ENCODE measurements at places on chromosomes 2 and 18. TPM values are rescaled to one million over a fixed set of nuclear protein-coding genes. Genes with fewer than 3 reads are reported as not detected.
A peak's percentile ranks its signal among the peaks of the same experiment; 100 is the strongest.

GRCh38 chr2:200975672-200976071 is 12.2 kb upstream of the ORC2 start:
- no peak for DNase-seq

DNA sequence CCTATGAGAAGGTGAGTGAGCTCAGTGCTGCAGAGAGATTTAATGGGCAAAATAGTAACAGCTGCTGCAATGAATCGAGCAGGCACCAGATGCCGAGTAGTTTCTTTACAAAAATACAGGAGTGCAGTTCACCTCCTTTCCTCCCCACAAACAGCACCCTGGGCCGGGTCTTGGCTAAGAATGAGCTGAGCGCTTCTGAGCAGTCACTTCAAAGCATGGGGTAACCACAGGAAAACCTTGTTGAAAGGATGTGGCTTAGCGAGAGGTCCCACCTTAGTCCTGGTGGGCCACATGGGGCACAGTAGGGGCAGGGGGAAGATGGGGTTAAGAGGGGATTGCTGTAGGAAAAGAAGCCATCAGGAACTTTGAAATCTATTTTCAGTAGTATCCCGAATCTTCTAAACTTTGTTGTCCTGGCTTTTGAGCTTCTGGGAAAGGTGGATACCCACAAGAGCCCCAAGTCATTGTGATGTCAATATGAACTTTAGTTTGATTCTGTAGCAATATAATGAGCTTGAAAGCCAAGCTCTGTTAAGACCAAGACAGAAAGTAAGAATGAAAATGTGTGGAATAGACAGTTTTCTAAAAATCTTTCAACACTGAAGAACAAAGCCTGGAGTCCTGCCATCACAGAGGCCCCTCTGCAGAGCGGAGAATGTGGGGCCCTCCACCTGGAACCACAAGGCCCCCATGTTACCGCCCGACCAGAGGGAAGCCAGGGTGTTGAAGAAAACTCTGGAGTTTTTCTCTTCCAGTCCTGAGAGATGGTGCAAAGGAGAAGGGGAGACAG is 101.0 kb upstream of the ZNF236 start:
- peak; percentile 77 for DNase-seq

DNA sequence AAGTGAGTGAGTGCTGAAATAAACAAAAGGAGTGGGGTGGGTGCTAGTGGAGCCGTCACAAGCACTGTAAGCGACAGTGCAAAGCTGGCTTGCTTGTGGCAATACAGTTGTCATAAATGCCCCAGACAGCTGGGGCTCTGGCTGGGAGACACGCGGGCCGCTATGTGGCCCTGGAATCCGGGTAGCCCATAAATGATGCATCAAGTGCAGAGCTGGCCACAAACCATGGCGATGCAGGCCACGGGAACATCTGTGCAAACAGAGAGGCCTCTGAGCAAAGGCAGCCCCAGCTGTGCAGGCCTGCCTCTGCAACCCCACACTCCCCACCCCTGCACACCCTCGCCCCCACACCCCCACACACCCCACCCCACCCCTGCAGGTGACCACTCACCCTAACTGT is 349.2 kb upstream of the ID2 start:
- no peak for DNase-seq

- DNase-seq, result peak; percentile 83
Measured at GRCh38 chr2:23497063-23497462, 112.1 kb downstream of the KLHL29 start.

- no peak for DNase-seq
Measured at GRCh38 chr2:226836548-226836885, 663 bp downstream of the RHBDD1 start.

GRCh38 chr2:23377771-23378170 is 7.2 kb upstream of the KLHL29 start:
- DNase-seq, result no peak

DNA sequence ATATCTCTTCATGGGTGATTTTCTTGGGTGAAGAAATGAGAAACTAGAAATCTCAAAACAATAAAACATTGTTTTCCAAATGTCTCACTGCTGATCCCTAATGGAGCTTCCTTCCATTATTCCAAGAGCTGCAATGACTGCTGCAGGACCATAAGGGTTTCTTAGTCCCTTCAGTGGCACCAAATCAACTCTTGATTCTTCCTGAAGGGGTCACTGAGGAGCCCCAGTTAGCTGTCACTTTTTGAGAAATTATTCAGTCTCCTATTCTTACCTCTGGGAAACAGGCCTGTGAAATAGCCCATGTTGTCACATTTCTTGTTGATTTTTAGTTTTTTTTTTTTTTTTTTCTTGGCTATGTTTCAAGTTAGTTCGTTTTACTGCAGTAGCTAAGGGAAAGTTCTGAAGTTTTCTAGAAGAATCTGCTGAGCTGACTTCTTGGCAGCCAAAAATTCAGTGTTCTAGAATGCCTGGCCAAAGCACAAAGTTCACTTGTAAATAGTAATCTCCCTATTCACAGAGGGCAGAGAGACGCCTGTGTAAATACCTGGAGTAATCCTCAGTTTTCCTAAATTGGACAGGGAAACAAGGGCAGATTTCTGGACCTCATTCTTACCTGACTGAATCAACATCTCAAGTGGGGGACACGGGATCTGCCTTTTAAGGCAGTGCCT is 480.0 kb downstream of the RIT2 start:
- no peak for DNase-seq

DNA sequence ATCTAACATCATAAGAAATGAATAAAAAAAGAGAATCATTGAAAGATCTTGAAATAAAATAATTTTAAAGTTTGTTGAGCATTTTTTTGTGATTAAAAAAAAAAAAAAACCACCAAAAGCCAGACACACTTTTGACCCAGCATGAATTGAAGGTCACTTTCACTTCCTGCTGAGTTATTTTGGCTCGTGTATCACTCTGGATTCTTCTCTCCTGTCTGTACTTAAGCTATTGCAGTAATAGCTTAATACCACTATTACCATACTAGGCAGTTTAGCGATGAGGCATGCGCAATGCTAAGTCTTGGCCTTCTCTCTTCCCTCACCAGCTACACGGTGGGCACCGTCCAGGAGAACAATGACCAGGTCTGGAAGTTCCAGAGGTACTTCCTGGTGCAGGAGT is 54.5 kb upstream of the SPP2 start:
- DNase-seq, result no peak

DNA sequence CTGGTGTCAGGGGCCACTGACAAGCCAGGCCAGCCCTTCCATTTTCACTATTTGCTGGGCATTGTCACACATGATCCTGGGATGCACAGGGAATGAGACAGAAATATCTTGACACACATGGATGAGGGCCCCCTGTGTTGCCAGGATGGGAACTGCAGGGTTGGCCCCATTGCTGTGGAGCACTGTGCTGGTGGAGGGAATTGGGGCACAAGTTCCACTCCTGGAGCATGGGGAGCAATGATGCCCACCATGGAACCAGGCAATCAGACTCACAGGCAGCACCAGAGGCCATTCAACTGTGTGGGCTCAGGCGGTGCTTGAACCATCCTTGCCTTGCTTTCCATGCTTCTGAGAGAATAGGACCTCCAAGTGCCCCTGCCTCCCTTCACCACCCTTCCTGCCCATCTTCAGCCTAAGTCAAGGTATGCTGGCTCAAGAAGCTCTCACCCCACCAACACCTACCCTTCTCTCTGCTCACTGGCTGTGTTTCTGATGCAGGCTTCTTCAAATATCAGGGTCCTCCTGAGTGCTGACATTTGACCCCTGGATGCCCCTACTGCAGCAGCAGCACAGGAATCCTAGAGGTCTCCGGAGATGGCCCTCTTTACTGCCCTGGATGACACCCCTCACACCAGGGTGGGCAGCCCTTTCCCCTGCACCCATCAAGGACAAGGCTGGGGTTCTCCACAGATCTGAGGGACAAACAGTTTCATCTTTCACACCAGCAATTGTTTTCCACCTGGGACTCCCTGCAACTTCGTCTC is 11.0 kb downstream of the ADRA2B start:
- peak; percentile 1 for DNase-seq

- no peak for DNase-seq
Measured at GRCh38 chr2:199433204-199433832, 24.4 kb downstream of the SATB2 start.

DNA sequence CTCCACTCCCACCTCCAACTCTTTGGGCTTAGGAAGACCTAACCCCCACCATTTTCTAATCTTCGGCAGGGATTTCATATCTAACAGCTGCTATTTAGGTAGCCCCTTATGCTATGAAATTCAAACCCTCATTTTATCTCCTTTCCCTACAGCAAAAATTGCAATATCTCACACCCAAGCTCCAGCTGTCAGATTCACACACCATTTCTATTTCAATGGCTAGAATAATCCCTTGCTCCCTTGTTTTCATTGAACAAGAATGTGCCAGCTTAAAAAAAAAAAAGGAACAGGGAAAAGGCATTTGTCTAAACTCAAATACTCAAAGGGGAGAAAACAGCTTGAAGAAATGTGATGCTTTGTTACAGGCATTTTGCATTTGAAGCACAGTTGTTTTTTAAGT is 850.6 kb upstream of the ACVR2A start:
- no peak for DNase-seq

GRCh38 chr2:226702376-226702775 is 97.2 kb downstream of the IRS1 start:
- DNase-seq, result no peak

GRCh38 chr2:134362152-134362668 is 108.3 kb downstream of the MGAT5 start:
- no peak for DNase-seq

DNA sequence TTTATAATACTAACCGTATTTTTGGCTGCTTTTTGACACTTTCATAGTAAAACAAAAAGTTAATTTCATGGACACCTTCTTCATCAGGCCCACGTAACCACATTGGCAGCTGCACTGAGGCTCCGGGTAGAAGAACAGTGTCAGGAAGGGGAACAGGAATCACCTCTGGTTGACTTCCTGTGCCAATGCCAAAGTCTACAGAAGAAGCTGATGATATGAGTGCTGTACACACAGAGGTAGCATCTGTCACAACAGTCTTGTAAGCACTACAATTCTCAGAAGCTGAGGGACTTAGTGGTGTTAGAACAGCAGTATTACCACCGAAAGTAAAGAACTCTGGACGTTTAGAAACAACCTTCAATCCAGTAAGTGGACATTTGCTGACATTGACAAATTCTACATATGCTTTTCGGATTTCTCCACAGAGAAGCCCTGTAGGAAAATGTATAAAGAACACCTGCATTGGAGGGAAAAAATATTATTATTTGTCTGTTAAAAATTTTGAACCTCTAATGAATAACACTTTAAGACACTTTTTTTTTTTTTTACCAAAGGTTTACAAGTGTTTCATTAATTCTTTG is 85.3 kb downstream of the TRAPPC8 start:
- DNase-seq, result no peak

DNA sequence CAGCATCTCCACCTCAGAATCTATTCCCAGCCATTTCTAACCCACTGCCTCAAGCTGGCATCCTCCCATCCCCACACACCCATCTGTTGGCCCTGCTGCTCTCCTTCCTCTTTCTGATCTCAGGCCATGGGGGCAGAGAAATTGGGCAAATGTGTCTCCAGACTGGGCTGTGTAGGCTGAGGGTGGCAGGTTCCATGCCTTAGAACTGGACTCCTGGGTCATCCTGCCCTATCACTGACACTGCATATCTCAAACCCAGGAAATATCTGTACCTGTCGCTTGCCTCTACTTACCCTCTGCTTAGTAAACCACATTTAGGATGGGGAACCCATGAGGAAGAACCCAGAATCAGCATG is 1.8 kb downstream of the WNT10A start:
- DNase-seq, result no peak

- DNase-seq, result no peak
Measured at GRCh38 chr18:62499263-62499650, 23.6 kb upstream of the ZCCHC2 start.

DNA sequence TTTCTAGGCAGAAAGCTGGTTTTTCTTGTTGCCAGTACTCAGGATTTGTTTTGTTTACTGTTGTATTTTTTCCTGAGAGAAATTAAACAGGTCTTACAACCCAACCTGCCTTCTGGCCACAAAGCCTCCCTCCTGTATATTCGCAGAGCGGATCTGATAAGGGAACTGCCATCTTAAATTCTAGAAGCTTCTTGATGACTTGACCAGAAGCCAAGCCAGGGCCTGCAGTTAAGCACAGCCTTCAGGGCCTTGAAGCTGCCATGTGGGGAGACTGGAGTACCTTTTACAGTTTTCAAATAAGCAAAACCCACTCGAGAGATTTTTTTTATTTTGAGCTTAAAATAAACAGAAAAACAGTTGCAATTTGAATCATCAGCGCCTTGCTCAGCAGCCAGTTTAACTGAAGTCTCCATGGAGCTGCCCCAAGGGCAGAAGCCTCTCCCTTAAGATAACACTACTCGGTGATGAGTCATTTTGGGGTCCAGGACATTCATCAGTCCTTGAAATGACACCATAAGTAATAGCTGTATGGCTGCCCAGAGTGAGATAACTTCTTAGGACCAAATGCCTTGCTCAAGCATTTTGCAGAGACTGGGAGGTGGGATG is 51.5 kb upstream of the PHLPP1 start:
- DNase-seq, result no peak

- DNase-seq, result no peak
Measured at GRCh38 chr2:113142290-113142689, 14.9 kb downstream of the IL1RN start.

GRCh38 chr2:51693640-51694039 is 661.7 kb upstream of the NRXN1 start:
- DNase-seq, result no peak

DNA sequence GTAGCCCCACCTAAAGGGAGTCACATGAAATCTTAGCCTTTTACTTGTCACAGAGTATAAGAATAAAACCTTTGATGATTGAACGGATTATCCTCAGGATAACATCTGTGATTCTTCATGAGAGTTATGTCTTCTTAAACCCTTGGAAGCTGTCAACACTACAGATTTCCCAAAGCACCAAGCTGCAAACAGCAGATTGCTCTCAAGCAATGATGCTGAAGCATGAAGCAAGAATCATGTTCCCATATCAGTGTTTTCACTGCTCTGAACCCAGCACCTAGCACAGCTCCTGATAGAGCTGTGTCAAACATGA is 47.6 kb upstream of the CELF4 start:
- DNase-seq, result no peak

GRCh38 chr18:43681661-43682060 is 404.4 kb upstream of the SYT4 start:
- no peak for DNase-seq

The SCYGR4 gene
- not detected for total RNA-seq

The ABCG8 gene
- total RNA-seq, result not detected

The CNDP1 gene
- total RNA-seq, result not detected

The MAP3K19 gene
- total RNA-seq, result not detected

The FBXO15 gene
- 1.2 TPM for total RNA-seq

The KIAA2012 gene
- total RNA-seq, result not detected

The RTP5 gene
- total RNA-seq, result not detected

The CYP26B1 gene
- not detected for total RNA-seq

The SOWAHC gene
- 0.38 TPM for total RNA-seq

The LOXHD1 gene
- not detected for total RNA-seq

The GLI2 gene
- not detected for total RNA-seq

The SCG2 gene
- total RNA-seq, result not detected

The CPO gene
- total RNA-seq, result not detected

The DPP4 gene
- total RNA-seq, result 12.9 TPM

The SERPINB13 gene
- total RNA-seq, result not detected

The INPP4A gene
- 34.8 TPM for total RNA-seq

The SPATA3 gene
- not detected for total RNA-seq

The VWA3B gene
- total RNA-seq, result 0.43 TPM

The ARHGAP25 gene
- total RNA-seq, result 46.7 TPM

The CCT4 gene
- 377 TPM for total RNA-seq

Measured in activated naive CD4-positive, alpha-beta T cell treated with anti-CD3 and anti-CD28 coated beads for 36 hours (primary cell).